ENCODE measurements at places on chromosomes 4 and X.
A peak's percentile ranks its signal among the peaks of the same experiment; 100 is the strongest.

DNA sequence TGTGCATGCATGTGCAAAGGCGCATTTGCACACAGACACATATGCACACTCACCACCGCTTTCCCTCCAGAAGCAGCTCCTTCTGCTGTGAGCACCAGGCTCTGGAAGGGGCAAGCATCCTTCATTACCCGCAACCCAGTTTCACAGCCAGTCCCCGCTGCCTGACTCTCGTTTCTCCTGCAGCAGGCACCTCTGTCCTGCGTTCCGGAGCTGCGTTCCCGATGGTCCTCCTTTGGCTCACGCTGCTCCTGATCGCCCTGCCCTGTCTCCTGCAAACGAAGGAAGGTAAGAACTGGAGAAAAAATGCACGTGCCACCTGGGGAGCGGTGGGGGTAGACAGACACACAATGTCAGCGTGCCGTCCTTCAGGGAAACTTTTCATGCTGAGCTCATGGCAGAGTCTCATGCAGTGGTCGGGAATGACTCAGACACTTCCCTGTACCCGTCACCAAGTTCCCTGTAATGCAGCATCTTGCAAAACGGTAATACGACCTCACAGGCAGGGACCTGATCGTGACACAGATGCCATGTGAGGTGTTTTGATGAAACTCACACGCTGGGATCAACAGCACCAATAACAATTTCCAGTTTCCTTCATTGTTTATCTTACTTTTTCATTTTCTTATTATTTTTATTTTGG is 5.1 kb downstream of the IL3RA start:
- no peak for DNase-seq

DNA sequence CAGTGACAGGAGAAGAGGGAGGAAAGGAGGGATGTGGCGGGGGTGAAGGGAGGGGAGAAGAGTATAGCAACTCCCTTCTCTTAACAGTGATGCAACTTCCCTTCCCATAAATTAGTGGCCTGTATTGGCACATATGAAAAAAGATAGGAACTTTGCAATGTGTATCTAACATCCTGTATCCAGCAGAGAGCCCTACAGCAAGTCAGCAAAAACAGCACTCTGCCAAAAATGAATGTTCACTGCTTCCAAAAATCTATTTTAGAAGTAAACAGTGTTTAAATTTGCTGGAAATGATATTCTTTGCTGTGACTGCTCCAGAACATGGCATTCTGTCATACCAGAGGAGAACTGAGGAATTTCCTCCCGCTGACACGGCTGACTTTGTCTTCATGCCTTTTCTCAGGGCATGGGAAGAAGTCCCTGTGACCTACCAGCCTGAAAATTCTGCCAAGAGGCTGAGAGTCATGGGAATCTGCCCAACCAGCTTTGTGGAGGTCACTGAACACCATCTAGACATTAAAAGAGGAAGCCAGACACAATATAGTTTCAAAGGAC is 343.4 kb upstream of the RASGEF1B start:
- DNase-seq = no peak

GRCh38 chrX:13489454-13489853 is 79.9 kb upstream of the EGFL6 start:
- peak; percentile 4 for DNase-seq

GRCh38 chr4:8162625-8163024 is 4.0 kb upstream of the ABLIM2 start:
- no peak for DNase-seq

DNA sequence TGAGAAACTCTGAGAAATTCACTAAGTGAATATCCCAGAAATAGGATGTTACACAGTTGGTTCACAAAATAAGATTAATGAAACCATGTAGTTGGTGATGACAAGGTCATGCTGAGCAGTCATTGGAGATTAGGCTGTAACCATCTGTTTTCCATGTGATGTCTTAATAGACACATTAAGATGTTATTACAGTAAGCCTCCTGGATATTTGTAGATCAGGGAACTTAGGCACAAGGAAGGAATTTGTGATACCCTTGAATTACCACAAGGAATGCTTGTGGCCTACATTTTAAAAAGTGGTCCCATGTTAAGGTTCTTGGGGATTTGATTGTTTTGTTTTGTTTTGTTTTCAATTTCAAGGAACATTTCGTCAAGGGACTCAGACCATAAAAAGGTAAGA is 185.6 kb upstream of the BANK1 start:
- no peak for DNase-seq

DNA sequence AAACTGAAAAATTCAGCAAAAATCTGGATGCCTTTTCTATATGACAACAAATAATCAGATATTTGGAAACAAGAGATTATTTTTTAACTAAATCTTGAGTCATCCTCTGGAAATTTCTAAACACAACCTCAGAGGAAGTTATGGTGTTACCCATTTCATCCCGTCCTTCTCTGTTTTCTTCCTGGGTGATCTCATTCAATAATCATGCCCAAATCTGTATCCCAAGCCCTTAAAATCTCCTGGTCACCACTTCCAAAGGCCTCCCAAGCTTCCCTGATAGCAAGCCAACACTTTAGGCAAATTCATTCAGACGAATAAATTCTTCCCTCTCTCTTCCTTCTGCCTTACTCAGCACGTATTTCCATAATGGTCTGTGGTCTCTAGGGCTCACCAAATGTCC is 9.7 kb upstream of the SORCS2 start:
- no peak for DNase-seq

DNA sequence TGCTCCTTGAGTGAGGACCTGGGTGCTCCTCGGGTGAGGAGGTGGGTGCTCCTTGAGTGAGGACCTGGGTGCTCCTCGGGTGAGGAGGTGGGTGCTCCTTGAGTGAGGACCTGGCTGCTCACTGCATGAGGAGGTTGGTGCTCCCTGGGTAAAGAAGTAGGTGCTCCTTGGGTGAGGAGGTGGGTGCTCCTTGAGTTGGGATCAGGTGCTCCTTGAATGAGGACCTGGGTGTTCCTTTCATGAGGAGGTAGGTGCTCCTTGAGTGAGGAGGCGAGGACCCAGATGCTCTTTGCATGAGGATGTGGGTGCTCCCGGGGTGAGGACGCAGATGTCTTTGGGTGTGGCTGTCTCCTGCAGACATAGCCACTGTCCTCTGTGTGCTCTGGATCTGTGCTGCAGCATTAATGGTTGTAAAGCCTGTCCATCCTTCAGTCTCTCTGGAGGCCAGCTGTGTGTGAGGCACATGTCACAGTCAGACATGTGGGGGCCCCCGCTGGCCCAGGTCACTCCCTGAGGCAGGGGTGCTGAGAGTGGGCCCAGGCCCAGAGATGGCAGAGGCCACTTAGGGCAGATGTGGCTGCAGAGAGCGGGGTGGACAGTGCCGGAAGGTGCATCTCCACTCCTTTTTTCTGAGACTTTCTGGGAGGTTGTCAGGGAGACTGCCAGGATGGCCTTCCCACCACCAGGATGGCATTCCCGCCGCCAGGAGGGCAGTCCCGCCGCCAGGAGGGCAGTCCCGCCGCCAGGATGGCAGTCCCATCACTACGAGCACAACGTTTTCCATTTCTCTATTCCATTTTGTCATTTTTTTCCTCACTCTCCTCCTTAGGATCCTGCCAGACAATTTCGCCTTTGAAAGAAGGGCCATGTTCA is 101.8 kb downstream of the HMX1 start:
- DNase-seq = no peak

GRCh38 chr4:8164194-8164565 is 5.6 kb upstream of the ABLIM2 start:
- DNase-seq = no peak

DNA sequence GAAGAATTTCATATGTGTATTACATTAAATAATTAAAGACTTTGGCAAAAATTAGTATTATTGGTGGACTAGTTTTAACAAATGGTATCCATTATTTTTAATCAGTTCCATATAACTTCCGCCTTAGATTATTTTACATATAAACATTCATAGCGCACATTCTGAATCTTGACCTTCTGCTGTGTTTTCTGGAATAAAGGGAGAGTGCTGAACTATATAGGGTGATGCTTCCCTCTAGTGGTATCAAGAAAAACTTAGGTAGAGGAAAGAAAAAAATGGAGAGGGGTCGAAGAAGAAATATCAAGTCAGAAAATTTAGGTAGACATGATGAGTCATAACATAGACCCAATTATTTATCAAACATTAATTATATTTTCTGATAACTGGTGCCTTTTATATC is 155.6 kb upstream of the PACRGL start:
- no peak for DNase-seq

DNA sequence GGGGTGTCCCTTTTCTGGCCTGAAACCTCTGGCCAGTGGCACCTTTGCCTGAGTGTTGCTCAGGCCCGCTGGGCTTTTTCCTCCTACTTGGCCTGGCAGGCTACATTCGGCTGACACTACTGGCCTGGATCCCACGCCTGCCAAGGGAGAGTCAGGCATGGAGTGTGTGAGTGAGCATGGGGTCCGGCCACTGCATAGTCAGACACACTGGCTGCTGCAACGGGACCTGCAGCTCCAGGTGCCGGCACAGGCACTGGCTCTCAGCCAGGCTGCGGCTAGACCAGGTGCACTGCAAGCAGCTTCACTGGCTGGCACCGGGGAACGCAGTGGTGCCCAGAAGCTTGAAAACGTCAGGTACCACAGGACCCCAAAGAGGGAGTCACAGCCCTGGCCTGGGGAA is 434.9 kb downstream of the ARHGAP24 start:
- no peak for DNase-seq

DNA sequence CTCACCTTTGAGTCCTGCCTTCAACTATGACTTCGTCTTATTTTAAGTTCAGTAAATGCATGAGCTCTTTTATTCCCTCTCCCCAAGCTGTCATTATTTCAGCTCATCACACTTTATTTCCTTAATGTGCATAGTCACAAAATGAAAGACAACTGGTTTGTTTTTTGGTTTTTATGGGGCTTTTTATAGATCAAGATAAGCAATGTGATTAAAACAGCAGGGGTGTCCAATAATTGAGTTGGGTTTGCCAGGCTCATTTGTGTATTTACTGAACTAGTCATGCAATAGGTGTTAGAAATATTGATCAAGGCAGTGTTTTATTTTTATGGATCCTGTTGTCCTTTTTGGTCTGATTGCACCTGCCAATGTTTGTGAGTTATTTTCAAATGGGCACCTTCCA is 102.2 kb downstream of the FRMPD4 start:
- DNase-seq = no peak

DNA sequence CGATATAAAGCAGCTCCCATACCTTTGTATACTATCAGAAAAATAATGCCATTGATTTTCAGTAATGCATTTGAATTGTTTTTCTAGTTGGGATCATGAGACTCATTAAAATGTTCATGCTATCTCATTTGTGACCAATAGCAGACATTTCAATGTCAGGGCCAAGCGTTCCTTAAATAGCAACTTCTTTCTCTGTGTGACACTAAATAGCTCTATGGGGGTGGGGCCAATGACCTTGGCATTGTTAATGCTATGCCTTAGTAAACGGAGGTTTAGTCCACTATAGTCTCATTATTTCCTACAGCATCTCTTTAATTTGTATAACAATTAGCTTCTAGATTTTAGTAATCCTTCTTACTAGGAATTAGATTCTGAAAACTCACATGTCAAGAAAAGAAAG is 48.6 kb upstream of the ARHGAP24 start:
- no peak for DNase-seq

DNA sequence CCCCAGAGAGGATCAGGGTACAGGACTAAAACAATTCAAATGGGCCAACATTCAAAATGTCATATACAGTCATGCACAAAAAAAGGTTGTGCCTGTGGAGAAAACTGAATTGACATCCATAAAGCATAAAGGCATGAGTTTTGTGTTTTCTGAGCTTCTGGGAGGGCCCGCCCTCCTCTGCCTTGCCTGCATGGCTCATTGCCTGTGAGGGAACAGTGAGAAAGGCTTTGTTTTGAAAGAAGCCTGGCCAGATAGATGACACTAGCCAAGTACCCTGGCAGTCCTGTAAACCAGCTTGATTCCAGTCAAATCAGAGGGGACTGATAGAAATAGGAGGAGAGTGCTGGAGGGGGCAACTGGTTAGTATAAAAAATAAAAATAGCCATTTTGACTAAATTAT is 194.3 kb downstream of the KIT start:
- DNase-seq = no peak

DNA sequence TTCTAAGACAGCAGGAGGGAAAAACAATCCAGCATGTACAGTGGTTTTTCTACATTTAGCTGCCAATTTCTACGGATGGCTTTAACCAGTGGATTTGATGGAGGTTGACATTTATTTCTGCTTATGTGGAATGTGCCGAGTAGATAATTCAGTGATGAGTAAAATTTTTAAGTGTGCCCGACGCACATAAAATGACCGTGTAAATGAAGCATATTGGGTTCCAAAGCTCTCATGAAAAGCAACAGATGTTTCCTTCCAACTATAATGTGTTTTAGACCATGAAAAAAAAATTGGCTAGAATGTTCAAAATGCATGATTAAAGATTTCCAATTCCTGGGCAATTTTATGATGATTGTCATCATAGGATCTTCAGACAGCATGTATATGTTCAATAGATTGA is 14.1 kb downstream of the INPP4B start:
- no peak for DNase-seq

- DNase-seq = no peak
These were observed 92.4 kb downstream of the NEUROG2 start for GRCh38 chr4:112423591-112423990.

- no peak for DNase-seq
These were observed 286.8 kb upstream of the UGT8 start for GRCh38 chr4:114311787-114312186.

GRCh38 chr4:78441756-78442155 is 109.8 kb upstream of the ANXA3 start:
- DNase-seq = no peak

GRCh38 chrX:140360924-140361323 is 143.9 kb downstream of the SOX3 start:
- no peak for DNase-seq

DNA sequence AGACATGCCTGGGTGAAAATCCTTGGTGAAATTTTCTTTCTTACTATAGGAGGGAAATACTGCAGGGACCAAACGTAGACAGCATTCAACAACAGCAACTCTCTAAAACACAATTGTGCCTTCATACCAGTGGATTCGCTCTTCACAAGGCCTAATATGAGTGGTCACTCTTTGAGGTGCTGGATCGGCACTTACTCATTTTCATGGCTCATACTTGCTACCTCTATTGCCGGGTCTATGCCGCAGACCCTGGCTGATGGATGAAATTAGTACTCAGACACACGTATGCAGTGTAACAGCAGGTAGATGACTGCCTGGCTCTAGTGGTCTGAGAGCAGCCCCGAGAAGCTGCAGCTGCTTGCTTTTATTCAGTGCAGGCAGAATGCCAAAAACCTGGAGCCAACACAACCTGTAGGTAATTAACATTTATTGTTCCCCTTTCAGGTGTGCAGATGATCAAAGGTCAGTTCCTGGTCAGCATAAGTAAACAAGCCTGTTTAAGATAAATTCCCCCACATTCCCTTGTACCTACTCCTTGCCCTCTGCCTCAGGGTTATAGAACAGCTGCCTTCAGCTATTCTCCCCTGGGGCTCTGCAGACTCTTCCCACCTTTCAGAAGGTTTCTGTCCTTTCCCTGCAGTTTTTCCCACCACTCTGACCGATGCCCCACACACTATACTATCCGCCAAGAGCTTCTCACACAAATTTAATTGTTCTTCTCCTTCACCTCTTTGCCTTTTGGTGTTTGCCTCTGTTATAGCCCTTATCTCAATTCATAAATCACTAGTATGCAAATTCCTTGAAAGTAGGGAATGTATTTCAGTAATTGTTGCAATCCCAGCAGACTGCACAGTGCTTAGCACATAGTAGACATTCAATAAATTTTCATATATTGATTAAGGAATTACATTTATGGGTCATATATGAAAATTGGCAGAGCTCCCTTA is 210.0 kb downstream of the SPANXN3 start:
- DNase-seq = no peak
